ENCODE measurements at places on chromosomes 1 and 21. TPM values are rescaled to one million over a fixed set of nuclear protein-coding genes. Genes with fewer than 3 reads are reported as not detected.

GRCh38 chr1:229557913-229558414 is 543 bp downstream of the ABCB10 start:
- no peak for DNase-seq

GRCh38 chr21:39022863-39023693 is 160.2 kb downstream of the PSMG1 start:
- no peak for DNase-seq

DNA sequence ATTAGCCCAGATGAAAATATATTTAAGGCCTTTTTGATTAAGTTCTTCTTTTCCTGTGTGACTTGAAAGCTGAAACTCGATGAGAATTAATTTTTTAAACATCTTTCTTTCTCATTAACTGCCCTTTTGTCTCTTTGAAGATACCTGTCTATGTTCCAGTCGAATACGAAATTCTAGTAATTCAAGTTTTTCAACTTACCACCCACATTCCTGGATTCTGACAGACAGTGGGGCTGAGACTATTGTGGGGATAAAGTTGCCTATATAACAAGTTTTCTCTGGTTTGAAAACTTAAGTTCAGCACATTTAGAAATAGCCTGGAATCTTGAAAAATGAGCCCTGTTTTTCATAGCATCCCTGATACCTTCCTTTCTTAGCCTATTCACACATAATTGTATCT is 114.6 kb downstream of the NTNG1 start:
- no peak for DNase-seq

GRCh38 chr1:16254263-16254928 is 17.4 kb upstream of the CPLANE2 start:
- no peak for DNase-seq

DNA sequence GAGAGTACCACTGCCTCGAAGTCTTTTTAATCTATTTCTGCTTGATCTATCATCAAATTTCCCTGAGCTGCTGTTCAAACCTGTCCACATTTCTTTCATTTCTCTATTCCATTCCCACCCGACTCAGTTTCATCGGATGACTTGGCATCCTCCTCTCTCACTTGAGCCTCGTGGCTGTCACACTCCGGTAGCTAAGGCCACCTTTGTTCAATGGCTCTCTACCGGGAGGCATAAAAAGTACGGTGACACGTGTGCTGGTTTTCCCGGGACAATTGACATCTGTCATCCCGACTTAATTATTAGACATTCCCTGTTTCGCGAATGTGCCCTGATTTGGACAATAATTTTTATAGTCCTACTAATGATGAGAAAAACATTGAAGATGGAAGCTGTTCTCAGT is 22.6 kb downstream of the MIS18A start:
- no peak for DNase-seq

DNA sequence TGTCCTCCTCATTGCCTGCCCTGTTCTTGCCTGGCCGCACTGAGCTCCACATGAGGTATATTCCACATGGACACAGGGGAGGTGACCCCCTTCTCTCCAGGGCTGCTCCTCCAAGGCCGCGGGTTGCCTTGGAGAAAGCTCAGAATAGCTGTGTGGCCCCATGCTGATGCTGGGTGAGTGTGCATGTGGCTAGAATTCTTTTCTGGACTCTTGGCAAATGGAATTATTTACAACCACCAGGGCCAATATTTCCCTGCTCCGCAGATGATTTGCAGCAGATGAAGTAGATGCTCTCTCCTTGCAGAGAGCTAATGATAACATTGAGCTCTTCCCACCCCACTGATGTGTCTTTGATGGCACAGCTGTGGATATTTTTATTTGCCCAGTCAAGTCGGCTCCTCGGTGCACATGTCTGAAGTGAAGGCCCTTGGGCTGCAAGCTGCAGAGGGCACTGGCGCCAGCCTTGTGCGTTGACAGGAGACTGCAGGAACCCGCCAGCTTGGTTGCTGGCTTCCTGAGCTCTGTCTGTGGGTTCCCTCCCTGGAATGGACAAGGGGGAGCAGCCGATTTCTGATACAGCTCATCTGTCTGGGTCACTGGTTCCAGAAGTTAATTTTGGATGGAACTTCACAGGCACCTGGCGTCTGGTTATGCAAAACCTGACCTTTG is 404.7 kb upstream of the VAMP3 start:
- DNase-seq = no peak

DNA sequence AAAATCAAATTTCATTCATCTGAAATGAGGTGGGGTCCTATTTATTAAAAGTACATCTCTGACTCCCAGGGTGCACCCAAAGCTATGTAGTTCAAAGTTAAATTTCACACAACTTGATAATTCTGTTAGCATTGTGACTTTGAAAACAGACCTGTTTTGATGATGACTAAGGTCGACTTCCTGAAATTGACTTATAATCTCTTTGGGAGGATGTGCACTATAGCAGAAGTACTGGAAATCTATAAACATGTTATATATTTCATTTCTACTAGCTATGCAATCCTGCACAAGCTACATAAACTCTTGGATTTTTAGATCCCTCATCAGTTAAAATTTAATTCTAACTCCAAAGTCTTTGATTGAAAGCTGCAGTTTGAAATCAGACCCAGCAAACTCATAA is 507.6 kb downstream of the NEGR1 start:
- DNase-seq = no peak

- DNase-seq = no peak
These were observed 4.4 kb downstream of the LCE2C start for GRCh38 chr1:152679459-152679858.

The OLIG1 gene
- not detected for total RNA-seq

The KRTAP19-3 gene
- not detected for total RNA-seq

The ZBTB21 gene
- 8.8 TPM for total RNA-seq

The MYCL gene
- total RNA-seq = 2.5 TPM
